ENCODE measurements at places on chromosomes 7 and 10.
A peak's percentile ranks its signal among the peaks of the same experiment; 100 is the strongest.

- no peak for DNase-seq
Observed at GRCh38 chr10:20237586-20237985, 421.4 kb downstream of the PLXDC2 start.

GRCh38 chr10:4635883-4636282 is 190.1 kb upstream of the AKR1E2 start:
- DNase-seq = no peak

- no peak for DNase-seq
Observed at GRCh38 chr7:114688443-114689055, 233.3 kb upstream of the MDFIC start.

- DNase-seq = no peak
Observed at GRCh38 chr10:117312430-117312829, 62.8 kb downstream of the PDZD8 start.

GRCh38 chr7:73560109-73560835 is 2.8 kb upstream of the BCL7B start:
- peak; percentile 90 for DNase-seq

- no peak for DNase-seq
Observed at GRCh38 chr10:124376411-124376810, 42.3 kb downstream of the OAT start.

DNA sequence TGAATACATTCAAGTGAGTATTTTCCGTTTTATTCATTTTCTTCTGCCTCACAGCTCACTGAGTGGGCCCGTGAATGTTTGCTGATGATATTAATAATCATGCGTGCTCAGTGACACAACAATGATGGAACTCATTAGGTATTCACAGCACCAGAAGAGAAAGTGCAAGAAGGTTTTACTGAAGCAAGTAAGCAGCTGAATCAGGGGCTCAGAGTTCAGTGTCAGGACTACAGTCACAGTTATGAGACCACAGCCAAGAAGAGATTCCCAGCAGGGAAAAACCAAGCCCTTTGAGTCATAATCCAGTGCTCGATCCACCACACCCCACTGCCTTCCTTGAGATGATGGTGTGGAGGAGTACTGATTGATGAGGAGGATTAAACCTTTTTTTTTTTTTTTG is 247.4 kb downstream of the KIAA1217 start:
- peak; percentile 88 for DNase-seq

- DNase-seq = peak; percentile 69
Observed at GRCh38 chr10:31760674-31761081, 168.0 kb downstream of the ARHGAP12 start.

DNA sequence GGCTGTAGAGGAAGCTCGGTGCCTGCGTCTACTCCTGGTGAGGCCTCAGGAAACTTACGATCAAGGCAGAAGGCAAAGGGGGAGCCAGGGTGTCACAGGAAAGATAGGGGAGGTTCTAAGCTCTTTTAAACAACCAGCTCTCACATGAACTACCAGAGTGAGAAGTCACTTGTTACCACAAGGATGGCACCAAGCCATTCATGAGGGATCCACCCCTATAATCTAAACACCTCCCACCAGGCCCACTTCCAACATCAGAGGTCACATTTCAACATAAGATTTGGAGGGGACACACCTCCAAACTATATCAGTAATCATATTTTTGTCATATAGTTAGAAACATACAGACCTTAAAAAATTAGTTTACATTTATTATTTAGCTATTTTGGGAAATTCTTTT is 9.4 kb downstream of the NOC3L start:
- no peak for DNase-seq

DNA sequence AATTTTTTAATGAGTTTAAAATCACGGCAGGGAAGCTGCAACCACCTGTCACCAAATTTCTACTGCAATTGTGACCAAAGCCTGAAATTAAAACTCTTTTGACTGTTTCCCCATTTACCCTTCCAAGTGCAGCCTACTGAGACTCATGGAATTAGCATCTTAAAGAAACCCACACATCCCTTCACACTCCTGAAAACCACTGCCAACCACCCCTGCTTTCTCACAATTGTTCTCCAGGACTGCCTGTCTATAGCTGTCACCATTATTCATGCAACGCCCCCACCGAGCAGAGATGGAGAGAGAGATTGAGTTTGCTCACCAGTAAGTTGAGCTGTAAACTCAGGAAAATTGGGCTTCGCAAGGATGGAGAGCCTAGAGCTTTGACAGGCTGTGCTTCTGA is 383.8 kb upstream of the SORCS1 start:
- no peak for DNase-seq

DNA sequence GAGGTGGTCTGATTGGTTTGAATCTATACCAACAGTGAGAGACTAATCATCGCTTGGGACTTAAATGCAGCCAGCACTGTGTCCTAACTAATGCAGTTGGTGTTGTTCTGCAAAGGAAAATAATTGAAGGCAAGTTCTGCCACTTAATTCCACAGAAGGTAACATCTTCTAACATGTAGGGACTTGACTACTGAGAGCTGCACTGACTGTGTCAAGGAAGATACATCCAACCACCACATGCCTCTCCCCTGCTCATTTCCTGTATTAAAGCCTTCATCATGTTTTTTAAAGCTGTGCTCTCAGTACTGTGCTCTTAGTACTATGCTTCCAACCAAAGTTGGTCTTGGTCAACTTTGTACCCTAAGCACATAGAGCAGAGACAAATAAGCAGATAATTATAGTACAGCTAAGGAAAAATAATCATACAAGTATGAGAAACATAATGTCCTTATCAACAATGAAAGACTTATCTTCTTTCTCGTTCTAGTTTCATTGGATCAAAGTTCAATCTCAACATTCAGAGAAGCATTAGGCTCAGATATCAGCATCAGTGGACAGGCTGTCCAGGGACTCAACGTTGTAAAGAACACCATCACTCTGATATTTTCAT is 2.8 kb upstream of the CYP3A4 start:
- no peak for DNase-seq

- DNase-seq = no peak
Observed at GRCh38 chr10:123687758-123688157, 21.6 kb downstream of the GPR26 start.

DNA sequence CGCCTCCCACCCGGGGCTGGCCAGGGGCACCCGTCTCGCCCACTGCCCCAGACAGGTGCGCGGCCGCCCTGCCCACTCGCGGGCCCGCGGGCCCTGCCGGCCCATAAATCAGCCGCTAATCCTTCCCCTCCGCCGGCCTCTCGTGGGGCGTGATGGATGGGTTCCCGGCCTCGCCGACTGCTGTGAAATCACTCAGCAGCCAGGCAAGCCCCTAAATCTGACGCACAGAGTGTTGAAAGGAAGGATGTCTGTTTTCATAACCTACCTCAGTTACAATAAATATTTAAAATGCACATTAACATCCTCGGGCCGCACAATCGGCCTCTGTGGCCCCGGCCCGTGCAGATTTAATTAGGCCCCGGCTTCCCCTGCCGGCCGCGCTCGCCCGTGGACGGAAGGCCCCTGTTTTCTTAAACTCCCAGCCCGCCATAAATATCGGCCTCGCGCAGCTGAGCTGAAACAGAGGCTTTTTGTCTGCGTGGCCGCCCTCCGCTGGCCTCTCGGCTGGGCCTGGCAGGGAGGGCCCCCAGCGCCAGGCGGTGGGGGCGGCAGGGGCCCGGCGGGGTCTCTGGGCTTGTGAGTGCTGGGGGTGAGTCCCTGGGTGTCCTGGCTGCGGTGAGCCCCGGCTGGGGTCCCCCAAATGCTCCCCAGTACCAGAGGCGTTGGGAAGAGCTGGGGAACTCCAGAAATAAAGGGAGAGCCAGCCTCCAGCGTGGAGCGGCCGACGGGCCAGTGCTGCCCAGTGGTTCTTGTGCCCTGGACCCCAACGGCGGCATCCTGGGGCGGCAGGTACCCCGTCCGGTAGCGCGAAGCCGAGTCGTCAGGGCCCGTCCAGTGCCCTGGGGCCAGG is 90.7 kb downstream of the UNCX start:
- DNase-seq = no peak

DNA sequence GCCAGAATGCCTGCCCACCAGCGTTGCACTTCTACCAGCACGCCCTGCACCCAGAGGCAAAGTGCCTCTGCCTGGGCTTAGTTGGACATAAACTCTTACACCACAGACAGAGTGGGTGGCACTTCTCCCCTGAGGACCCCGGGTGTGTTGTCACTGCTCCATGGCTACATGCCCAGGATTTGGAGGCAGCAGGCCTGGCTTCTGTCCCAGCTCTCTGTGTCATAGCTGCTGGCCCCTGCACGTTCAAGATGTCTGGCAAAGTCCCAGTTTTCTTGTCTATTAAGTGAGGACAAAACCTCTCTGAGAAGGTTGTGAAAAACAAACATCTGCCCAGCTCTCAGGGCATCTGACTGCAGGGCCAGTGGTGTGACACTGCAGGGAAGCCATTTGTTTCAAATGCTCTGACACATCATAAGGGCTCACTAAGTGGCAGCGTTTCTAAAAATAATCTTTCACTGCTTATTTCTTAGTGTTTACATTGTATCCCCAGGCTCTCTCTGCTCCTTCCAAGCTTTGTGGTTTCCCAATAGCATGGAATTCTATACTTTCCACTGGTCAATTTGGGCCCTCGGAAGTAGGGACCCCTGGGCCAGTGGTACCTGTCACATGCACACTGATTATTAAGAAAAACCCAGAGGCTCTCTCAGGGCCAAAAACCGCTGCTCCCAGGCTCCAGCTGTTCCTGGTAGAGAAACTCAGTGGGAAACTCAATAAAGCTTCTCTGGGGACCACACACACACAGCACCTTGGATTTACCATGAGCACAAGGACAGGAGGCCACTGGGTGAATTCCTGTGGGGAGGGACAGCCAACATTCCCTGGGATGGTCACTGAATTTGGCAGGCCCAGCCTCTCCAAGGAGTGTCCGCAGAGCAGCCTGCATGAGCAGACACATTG is 86.2 kb upstream of the ANLN start:
- peak; percentile 8 for DNase-seq
